Psoas muscle (tissue), 8 donors: ENCODE measurements at places on chromosomes 3 and 15. TPM values are rescaled to one million over a fixed set of nuclear protein-coding genes. Genes with fewer than 3 reads are reported as not detected.

The KCNAB1 gene
- total RNA-seq: 0.74 TPM

The PLS1 gene
- total RNA-seq: 0.58 TPM

The SLC9C1 gene
- total RNA-seq: 0.32 TPM

The TRAT1 gene
- total RNA-seq: 0.14 TPM

The GCNT3 gene
- total RNA-seq: not detected

The ATP2B2 gene
- total RNA-seq: 6.5 TPM

The KLF13 gene
- total RNA-seq: 11.9 TPM

The GP5 gene
- total RNA-seq: not detected
